ENCODE measurements at places on chromosomes 16 and 17. TPM values are rescaled to one million over a fixed set of nuclear protein-coding genes. Genes with fewer than 3 reads are reported as not detected.

Gene ADAD2
- polyA plus RNA-seq = not detected

Gene AGRP
- 0.71 TPM for polyA plus RNA-seq

Gene MYCBPAP
- polyA plus RNA-seq = 2.5 TPM

Gene EXOC3L1
- polyA plus RNA-seq = 2.8 TPM

Gene HOXB4
- 5.4 TPM for polyA plus RNA-seq

Gene NT5M
- 57.5 TPM for polyA plus RNA-seq

Gene PYCARD
- polyA plus RNA-seq = 5.2 TPM

Gene CD300A
- 2.6 TPM for polyA plus RNA-seq

Gene NOG
- 32.7 TPM for polyA plus RNA-seq

GRCh38 chr17:77019893-77020379 is 120.8 kb upstream of the SEC14L1 start:
- no peaks in the 10 kb centered on the region for H3K27me3 ChIP-seq
- DNase-seq = peak; percentile 27
- H3K4me3 ChIP-seq = no peak overlapping the region
- H3K4me1 ChIP-seq = no peaks in the 10 kb centered on the region
- no peaks in the 10 kb centered on the region for H3K36me3 ChIP-seq
- no peak overlapping the region for H3K27ac ChIP-seq

DNA sequence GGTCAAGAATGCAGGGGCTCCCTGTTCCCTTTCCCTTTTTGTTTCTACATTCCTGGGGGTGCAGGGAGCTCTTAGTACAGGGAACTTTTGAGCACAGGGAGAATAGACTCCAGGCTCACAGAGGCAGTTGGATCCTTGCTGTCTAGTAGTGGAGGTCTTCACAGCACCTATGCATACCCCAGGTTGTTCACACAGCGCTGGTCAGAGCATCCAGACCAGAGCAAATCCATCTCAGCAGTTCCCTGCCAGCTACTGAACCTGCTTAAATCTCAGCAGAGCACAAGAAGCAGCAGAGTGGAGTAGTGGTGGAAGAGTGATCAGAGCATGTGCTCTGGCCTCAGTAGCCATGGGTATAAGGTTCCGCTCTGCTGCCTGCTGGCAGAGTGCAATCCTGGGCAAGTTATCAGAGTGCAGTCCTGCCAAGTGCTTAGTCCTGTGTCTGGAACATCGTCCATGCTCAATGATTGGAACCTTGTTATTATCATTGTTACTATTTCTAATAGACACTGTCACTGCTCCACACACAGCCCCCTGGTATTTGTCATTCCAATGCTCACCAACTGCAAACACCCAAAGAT is 220.4 kb downstream of the CBLN1 start:
- H3K27ac ChIP-seq = no peak overlapping the region
- no peak overlapping the region for H3K4me3 ChIP-seq
- H3K36me3 ChIP-seq = no peaks in the 10 kb centered on the region
- no peaks in the 10 kb centered on the region for H3K4me1 ChIP-seq
- DNase-seq = no peak
- H3K27me3 ChIP-seq = peaks cover 5% of the 10 kb centered on the region

- no peak overlapping the region for H3K27ac ChIP-seq
- peaks cover 13% of the 10 kb centered on the region for H3K4me1 ChIP-seq
- H3K4me3 ChIP-seq = no peak overlapping the region
- H3K36me3 ChIP-seq = no peaks in the 10 kb centered on the region
Observed at GRCh38 chr17:1186214-1186820, 6.5 kb upstream of the ABR start.

GRCh38 chr17:77708936-77709335 is 249.6 kb upstream of the TNRC6C start:
- H3K4me3 ChIP-seq = no peak overlapping the region
- no peaks in the 10 kb centered on the region for H3K36me3 ChIP-seq
- H3K27me3 ChIP-seq = no peaks in the 10 kb centered on the region
- H3K4me1 ChIP-seq = no peaks in the 10 kb centered on the region
- no peak overlapping the region for H3K27ac ChIP-seq

- H3K4me1 ChIP-seq = no peaks in the 10 kb centered on the region
- no peak for DNase-seq
- H3K27me3 ChIP-seq = no peaks in the 10 kb centered on the region
- no peaks in the 10 kb centered on the region for H3K36me3 ChIP-seq
- H3K27ac ChIP-seq = no peak overlapping the region
Observed at GRCh38 chr16:74268372-74268782, 28.2 kb upstream of the PSMD7 start.

- no peak overlapping the region for H3K27ac ChIP-seq
- H3K36me3 ChIP-seq = no peaks in the 10 kb centered on the region
- peak; percentile 37 for DNase-seq
- no peak overlapping the region for H3K4me3 ChIP-seq
- H3K4me1 ChIP-seq = peaks cover 10% of the 10 kb centered on the region
- no peaks in the 10 kb centered on the region for H3K27me3 ChIP-seq
Observed at GRCh38 chr16:19833176-19833575, 51.5 kb downstream of the GPRC5B start.

- peaks cover 25% of the 10 kb centered on the region for H3K4me1 ChIP-seq
- H3K36me3 ChIP-seq = no peaks in the 10 kb centered on the region
- peak; percentile 54 for DNase-seq
- H3K4me3 ChIP-seq = peak overlapping the region; percentile 51
- H3K27ac ChIP-seq = no peak overlapping the region
Observed at GRCh38 chr16:78444-79150, 572 bp downstream of the MPG start.

DNA sequence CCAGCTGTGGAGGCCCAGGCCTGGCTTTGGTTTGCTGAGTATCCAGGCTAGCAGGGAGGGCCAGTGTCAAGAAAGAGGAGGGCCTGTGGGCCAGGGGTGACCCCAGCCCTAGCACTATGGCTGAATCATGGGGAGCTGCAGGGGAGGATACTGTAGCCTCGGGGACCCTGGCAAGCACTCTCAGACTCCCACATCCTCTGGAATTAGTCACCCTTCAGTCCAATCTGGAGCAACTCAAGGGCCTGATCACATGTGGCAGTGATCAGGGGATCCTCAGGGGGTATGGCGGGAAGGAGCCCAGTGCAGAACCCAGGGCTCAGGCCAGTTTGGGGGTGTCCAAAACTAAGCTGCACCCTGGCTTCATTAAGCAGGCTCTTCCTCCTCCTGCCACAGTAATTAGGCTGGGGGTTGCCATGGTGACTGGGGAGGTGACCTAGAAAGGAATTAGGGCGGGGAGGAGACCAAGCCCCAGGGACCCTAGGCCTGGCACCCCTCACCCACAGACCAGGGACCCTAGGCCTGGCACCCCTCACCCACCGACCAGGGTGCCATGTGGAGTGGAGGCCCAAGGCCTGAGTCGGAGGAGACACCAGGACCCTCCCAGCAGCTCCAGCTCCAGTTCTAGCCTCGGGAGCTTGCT is 5.8 kb downstream of the NLGN2 start:
- H3K4me1 ChIP-seq = no peaks in the 10 kb centered on the region
- no peak overlapping the region for H3K4me3 ChIP-seq
- no peak overlapping the region for H3K27ac ChIP-seq
- no peaks in the 10 kb centered on the region for H3K27me3 ChIP-seq
- DNase-seq = no peak
- H3K36me3 ChIP-seq = peaks cover 9% of the 10 kb centered on the region

GRCh38 chr16:54096607-54097006 is 190.0 kb downstream of the IRX3 start:
- H3K4me3 ChIP-seq = no peak overlapping the region
- peaks cover 10% of the 10 kb centered on the region for H3K4me1 ChIP-seq
- H3K27ac ChIP-seq = no peak overlapping the region
- H3K36me3 ChIP-seq = no peaks in the 10 kb centered on the region

GRCh38 chr17:43679911-43680310 is 18.2 kb upstream of the MEOX1 start:
- H3K27ac ChIP-seq = no peak overlapping the region
- H3K27me3 ChIP-seq = no peaks in the 10 kb centered on the region
- DNase-seq = no peak
- H3K4me3 ChIP-seq = no peak overlapping the region
- H3K36me3 ChIP-seq = no peaks in the 10 kb centered on the region

DNA sequence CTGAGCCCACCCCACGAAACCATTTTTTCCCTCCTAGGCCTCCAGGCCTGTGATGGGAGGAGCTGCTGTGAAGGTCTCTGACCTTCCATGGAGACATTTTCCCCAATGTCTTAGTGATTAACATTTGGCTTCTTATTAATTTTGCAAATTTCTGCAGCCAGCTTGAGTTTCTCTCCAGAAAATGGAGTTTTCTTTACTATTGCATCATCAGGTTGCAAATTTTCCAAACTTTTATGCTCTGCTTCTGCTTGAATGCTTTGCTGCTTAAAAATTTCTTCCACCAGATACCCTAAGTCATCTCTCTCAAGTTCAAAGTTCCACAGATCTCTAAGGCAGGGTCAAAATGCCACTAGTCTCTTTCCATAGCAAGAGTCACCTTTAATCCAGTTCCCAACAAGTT is 12.9 kb upstream of the MYH4 start:
- H3K27me3 ChIP-seq = no peaks in the 10 kb centered on the region
- H3K4me3 ChIP-seq = no peak overlapping the region
- no peak overlapping the region for H3K27ac ChIP-seq
- no peaks in the 10 kb centered on the region for H3K4me1 ChIP-seq
- no peaks in the 10 kb centered on the region for H3K36me3 ChIP-seq

GRCh38 chr16:86676254-86676670 is 97.9 kb downstream of the FOXL1 start:
- no peaks in the 10 kb centered on the region for H3K4me1 ChIP-seq
- no peaks in the 10 kb centered on the region for H3K36me3 ChIP-seq
- H3K4me3 ChIP-seq = no peak overlapping the region

DNA sequence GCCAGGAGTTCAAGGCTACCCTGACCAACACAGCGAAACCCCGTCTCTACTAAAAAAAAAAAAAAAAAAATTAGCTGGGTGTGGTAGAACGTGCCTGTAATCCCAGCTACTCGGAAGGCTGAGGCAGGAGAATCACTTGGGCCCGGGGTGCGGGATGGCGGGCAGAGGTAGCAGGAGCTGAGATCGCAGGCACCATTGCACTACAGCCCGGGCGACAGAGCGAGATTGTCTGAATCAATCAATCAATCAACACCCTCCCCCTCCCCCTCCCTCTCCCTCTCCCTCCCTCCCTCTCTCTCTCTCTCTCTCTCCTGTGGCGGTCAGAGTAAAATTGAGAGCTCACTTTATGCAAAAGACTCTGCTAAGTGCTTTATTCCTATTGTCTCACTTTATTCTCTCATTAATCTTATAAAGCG is 1.2 kb downstream of the HSDL1 start:
- peak overlapping the region; percentile 96 for H3K4me3 ChIP-seq
- H3K36me3 ChIP-seq = no peaks in the 10 kb centered on the region
- H3K27me3 ChIP-seq = peaks cover 20% of the 10 kb centered on the region
- peaks cover 14% of the 10 kb centered on the region for H3K4me1 ChIP-seq
- DNase-seq = peak; percentile 48

GRCh38 chr16:7503666-7504065 is 171.0 kb downstream of the RBFOX1 start:
- H3K36me3 ChIP-seq = no peaks in the 10 kb centered on the region
- no peak overlapping the region for H3K4me3 ChIP-seq
- no peaks in the 10 kb centered on the region for H3K4me1 ChIP-seq
- DNase-seq = no peak
- no peak overlapping the region for H3K27ac ChIP-seq
- no peaks in the 10 kb centered on the region for H3K27me3 ChIP-seq

- H3K4me1 ChIP-seq = peaks cover 15% of the 10 kb centered on the region
- DNase-seq = no peak
- H3K27ac ChIP-seq = no peak overlapping the region
- peaks cover 55% of the 10 kb centered on the region for H3K27me3 ChIP-seq
Observed at GRCh38 chr17:38558728-38559050, 47.1 kb downstream of the SRCIN1 start.

DNA sequence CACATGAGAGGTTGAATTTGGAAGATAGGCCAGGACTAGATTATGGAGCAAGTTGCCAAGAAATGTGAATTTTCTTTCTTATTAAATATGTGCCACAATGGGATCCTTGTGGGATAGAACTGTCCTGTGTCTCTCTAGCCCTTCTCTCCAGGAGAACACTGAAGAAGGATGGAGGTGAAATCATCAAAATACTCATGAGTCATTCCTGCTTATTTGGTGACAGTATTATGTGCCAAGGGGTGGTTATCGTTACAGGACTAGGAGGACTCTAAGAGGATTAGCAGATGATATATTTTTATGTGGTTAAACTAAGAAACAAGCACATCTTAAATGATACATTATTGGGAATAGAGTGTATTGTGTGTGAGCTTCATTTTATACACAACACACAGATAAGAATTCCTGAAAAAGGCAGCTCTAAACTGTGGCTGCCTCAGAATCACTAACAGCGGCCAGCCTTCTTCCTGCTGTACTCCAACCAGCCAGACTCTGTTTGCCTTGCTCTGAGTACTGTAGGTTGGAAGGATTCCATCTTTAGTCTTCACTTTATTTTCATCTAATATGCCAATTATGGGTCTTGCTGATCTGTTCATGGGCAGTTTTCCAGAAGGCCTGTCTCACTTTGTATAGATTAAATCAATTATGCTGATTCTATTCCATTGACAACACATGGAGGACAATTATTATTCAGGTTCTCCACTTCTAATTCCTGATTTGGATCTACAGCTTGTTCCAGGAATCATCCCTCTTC is 325.8 kb downstream of the ABCC12 start:
- H3K27ac ChIP-seq = no peak overlapping the region
- no peaks in the 10 kb centered on the region for H3K36me3 ChIP-seq
- H3K4me3 ChIP-seq = no peak overlapping the region
- no peak for DNase-seq
- H3K27me3 ChIP-seq = no peaks in the 10 kb centered on the region

DNA sequence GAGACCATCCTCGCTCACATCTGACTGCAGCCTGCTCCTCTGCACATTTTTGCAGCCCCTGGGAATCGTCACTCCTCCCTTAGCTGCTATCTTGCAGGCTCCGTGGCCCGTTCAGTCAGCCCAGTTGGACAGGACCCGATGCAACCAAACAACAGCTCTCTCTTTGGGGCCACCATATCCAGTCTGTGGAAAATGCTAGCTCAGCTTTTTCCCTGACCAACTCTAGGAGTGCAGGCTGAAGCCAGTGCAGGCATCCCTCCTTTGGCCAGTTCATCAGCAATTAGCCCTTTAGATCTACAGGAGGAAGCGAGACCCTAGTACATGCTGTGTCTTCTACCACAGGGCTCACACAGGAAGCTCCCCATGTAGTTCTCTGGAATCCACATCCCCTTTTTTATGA is 182.1 kb downstream of the HS3ST3A1 start:
- H3K4me1 ChIP-seq = peaks cover 17% of the 10 kb centered on the region
- no peak overlapping the region for H3K4me3 ChIP-seq
- H3K27me3 ChIP-seq = no peaks in the 10 kb centered on the region

GRCh38 chr17:36545077-36545464 is 352 bp downstream of the GGNBP2 start:
- peak overlapping the region; percentile 72 for H3K4me3 ChIP-seq
- DNase-seq = no peak
- peak overlapping the region; percentile 96 for H3K27ac ChIP-seq
- peaks cover 19% of the 10 kb centered on the region for H3K4me1 ChIP-seq
- no peaks in the 10 kb centered on the region for H3K27me3 ChIP-seq

GRCh38 chr17:39325528-39326240 is 75.7 kb downstream of the FBXL20 start:
- no peaks in the 10 kb centered on the region for H3K4me1 ChIP-seq
- DNase-seq = no peak
- H3K27ac ChIP-seq = no peak overlapping the region
- H3K36me3 ChIP-seq = no peaks in the 10 kb centered on the region
- no peaks in the 10 kb centered on the region for H3K27me3 ChIP-seq

- H3K4me3 ChIP-seq = no peak overlapping the region
- no peaks in the 10 kb centered on the region for H3K4me1 ChIP-seq
- H3K36me3 ChIP-seq = no peaks in the 10 kb centered on the region
Observed at GRCh38 chr17:65198653-65199382, 61.6 kb downstream of the RGS9 start.

Measured in cardiac muscle cell (in vitro differentiated cells and primary cell).